ENCODE measurements at places on chromosomes 5 and 9.

- no peak for DNase-seq
Measured at GRCh38 chr5:40078898-40079575, 600.7 kb upstream of the PTGER4 start.

DNA sequence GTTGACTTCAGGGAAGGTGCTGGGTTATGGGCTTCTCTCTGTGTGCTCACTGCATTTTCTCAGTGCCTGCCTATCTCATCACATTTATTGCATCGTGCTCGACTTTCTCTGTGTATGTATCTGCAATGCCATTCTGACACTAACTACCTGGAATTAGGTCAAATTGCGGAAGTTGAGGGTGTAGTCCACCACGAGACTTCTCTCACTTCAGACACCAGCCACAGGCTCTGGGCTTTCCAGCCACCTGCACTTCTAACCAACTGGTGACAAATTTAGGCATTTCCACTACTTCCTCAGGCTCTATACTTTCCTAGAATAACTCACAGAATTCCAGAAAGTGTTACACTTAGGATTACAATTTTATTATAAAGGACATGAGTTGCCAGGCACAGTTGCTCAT is 188.6 kb upstream of the ZNF608 start:
- DNase-seq = no peak

DNA sequence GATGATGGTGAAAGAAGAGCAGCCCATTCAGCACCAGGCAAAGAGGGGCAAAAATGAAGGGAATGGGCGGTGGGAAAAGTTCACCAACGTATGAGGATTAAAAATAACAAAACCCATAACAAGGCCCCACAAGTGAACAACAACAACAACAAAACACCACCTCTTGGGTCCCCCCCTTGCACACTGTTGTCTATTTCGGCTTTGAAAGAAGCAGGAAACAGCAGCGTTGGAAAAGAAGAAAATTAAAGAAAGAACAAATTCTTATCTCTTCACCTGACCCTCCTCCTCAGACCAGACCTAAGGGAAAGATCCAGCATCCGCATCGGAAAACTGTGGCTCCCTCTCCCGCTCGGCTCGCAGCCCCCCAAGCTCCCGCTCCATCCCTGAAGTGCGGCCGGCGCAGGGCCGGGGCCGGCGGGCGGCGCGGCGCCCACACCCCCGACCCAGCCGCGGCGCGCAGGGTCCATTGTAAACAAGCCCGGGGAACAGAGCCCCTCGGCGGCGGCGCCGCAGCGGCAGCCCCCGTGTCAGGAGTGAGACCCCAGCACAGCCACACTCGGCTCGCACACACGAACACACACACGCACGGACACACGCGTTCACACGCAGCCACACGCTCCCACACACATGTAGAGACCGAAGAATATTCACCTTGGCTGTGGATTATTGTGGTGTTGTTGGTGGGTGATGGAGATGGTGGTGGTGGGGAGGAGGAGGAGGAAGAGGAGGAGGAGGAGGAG is 535 bp downstream of the RFX3 start:
- no peak for DNase-seq

DNA sequence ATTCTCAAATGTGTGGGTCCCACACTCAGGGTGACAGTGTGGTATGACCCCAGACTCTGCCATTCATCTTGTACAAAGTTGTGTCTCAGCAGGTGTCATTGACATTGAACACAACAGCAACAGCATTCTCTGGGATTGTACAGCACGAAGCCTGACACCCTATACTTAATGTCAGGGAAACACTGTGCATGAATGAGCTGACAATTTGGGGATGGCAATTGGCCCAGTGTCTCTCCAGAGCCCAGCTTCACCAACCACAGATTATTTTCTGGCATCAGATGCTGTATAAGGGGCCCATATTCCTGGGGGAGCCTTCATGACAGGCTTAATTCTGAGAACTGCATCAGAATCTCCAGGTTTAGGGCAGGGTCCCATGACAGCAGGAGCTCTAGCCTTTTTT is 143.2 kb downstream of the GCNT1 start:
- no peak for DNase-seq

- DNase-seq = peak; percentile 93
Measured at GRCh38 chr5:143886651-143887638, 75.0 kb downstream of the HMHB1 start.

DNA sequence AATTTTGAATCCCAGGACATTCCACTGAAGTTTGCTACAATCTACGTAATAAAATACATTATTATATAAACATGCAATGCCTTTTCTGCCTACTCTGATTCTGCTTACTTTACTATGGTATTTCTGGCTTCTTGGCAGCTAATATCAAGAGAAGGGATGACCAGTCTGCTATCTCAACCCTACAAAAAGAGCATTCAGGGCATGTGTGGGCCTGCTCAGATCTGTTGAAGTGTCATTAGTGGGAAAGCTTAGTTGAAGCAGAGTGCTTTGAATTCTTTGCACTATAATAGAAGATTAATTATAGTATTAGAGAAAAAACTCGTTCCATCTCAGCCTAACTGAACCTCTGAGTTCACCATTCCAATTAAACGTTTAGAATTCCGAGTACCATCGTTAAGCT is 339.5 kb upstream of the ISL1 start:
- DNase-seq = no peak

- no peak for DNase-seq
Measured at GRCh38 chr9:114366334-114367128, 21.3 kb downstream of the AKNA start.

- no peak for DNase-seq
Measured at GRCh38 chr9:20048985-20049384, 260.1 kb upstream of the SLC24A2 start.

DNA sequence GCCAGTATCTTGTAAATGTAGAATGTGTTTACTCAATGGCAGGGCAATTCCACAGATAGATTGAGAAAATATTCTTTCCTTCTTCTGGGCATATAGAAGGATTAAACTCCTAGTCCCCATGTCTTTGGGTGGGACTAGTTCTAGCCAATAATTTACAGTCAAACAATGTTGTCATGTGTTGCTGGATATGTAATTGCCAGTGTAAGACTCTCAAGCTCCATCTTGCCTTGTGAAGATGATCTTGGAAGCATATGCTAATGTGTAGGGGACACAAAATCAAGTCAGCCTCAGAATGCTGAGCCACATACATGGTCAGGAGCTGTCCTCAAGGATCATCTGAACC is 386.9 kb downstream of the CETN3 start:
- no peak for DNase-seq

- DNase-seq = peak; percentile 88
Measured at GRCh38 chr5:153080940-153081339, 409.5 kb upstream of the GRIA1 start.

- no peak for DNase-seq
Measured at GRCh38 chr5:98769210-98769958, 4.1 kb upstream of the RGMB start.

DNA sequence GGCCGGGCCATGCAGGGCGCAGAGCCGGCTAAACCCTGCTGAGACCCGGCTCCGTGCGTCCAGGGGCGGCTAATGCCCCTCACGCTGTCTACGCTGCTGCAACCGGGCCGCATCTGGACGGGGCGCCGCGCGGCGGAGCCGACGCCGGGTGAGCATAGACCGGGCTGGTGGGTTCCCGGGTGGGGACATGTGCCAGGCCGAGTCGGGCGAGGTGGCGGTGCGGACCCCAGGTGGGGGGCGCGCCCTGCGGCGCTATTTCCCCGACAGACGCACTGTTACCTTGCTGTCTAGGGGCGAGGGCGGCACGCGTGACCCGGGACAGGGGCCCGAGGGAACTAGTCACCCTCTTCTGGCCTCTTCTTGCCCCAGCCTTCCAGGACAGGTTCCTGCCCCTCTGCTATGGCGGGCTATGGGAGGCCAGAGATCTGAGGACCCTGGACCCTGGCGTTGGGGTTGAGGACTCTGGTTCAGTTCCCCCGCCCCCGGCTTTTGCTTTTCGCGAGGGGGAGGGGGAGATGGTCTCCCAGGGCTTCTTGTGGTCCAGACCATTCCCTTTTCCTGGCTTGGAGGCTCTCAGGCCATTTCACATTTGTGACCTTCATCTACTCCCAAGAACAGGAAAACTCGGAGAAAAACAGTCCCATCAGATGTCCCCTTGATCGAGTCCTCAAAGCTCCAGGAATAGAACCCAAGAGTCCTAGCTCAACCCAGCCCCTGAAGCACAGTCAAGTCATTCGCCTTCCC is 536 bp downstream of the SLC27A4 start:
- no peak for DNase-seq

GRCh38 chr9:92605224-92605623 is 64.7 kb downstream of the IPPK start:
- no peak for DNase-seq

GRCh38 chr9:130041648-130042405 is 1.2 kb downstream of the FNBP1 start:
- DNase-seq = no peak

GRCh38 chr5:39531306-39531705 is 106.5 kb upstream of the DAB2 start:
- DNase-seq = no peak

- DNase-seq = no peak
Measured at GRCh38 chr9:38347271-38347671, 45.2 kb upstream of the ALDH1B1 start.

- no peak for DNase-seq
Measured at GRCh38 chr5:13749766-13750165, 194.7 kb downstream of the DNAH5 start.

- DNase-seq = peak; percentile 30
Measured at GRCh38 chr9:75891277-75891741, 836 bp downstream of the PCSK5 start.

DNA sequence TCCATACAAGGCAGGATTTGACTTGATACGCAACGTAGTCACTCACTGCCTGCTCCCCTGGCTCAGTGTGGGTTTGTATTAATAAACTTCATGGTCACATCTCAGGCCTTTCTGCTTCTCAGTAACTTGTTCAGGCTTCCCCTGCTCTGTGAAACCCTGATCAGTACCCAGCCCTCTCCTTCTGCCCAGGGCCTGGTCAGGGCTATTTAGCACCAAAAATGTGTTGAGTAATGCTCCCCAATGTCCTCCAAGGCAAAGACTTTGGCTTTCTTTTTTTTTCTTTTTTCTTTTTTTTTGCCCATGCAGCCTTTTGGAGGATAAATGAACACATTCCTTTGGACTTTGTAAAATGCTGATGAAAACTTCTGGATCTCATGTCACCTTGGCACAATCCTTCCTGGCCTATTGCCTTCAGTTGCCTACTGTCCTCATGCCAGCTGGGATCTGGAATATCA is 399.2 kb upstream of the KLF4 start:
- DNase-seq = no peak

DNA sequence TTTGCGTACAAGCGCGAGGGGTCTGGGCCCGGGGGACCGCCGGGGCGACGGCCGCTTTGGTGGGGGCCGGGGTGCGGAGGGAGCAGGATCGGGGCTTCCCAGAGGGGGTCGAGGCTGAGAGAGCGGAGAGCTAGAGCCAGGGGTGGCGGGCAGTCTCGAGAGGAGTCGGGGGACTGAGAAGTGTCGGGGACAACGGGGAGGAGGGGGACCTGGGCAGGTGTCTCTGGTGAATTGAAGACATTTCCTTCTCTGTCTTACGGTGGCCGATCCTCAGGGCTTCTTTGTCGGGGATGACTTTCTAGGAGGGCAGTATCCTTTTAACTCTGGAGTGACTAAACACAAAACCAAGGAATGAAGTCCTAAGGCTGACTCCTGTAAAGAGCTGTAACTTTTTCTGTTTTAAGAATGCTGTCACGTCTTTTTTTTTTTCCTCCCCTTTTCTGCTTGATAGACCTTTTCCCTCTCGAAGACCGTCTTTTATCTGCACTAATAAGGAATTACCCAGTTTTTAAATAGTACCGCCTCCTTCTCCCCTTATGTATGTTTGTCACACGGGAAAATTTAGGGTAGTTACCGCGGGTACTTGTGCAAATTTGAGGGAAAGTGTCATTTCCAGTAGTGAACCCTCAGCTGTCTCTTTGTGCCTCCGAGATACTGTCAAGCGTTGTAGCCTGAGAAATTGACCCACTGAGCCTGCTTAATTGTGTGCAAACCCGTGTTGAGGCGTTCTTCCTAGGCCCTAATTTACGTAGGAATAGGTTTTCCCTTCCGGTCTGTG is 822 bp downstream of the DENND4C start:
- no peak for DNase-seq

- no peak for DNase-seq
Measured at GRCh38 chr5:142506046-142506445, 179.8 kb downstream of the FGF1 start.
